Activated CD8-positive, alpha-beta T cell treated with anti-CD3 and anti-CD28 coated beads for 36 hours (primary cell): ENCODE measurements at places on chromosomes 6 and 20. TPM values are rescaled to one million over a fixed set of nuclear protein-coding genes. Genes with fewer than 3 reads are reported as not detected.

Gene RIPPLY2
- not detected for total RNA-seq

GRCh38 chr6:121571455-121571854 is 136.0 kb downstream of the GJA1 start:
- DNase-seq = no peak

DNA sequence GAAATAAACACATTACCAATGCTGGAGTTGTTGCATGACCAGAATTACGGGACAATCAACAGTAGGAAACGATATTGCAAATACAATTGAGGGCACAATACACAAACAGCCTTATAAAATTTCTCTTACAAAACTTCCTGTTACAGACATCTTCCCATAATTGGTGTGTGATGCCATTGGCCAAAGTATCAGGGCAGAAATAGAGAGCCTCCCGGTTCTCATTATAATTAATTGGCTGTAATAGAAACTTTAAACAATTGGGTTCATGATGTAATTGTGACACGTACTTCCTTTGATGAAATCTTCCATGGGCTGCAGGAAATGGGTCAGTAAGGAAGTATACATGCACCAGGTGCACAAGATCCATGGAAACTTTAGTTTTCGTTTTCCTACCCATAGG is 40.3 kb upstream of the RALGAPA2 start:
- DNase-seq = no peak

DNA sequence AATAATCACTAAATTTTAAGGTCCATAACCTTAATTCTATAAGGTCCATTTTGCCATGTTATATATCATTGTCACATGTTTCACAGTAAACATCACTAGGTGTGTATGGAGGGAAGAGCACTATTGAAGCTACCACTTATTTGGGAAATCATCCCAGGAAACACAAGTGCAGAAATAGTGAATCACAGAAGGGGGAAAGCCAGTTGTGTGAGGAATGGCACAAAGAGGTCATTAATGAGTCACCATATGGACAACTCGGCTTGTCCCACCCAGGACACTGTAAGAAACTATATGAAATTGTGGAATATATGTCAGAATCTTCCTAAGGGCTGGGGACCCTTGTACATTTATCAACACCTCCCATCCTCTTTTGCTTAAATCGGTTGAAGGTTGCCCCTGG is 13.7 kb downstream of the BTN3A1 start:
- no peak for DNase-seq

DNA sequence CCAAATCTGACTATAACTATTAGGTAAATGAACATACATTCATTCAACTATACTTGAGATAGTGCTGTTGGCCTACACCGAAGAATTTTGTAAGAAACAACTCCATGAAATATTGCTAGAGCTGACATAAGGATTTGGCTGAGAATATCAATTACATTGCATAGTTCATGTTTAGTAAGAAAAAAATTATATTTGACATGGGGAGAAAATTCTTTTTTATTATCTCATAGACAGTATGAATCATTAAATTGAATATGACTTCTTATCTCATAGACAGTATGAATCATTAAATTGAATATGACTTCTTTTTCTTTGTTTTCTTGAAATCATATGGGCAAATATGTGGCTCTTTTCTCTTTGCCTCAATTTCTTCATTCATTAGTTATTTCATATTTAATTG is 212.3 kb upstream of the HSF2 start:
- no peak for DNase-seq

DNA sequence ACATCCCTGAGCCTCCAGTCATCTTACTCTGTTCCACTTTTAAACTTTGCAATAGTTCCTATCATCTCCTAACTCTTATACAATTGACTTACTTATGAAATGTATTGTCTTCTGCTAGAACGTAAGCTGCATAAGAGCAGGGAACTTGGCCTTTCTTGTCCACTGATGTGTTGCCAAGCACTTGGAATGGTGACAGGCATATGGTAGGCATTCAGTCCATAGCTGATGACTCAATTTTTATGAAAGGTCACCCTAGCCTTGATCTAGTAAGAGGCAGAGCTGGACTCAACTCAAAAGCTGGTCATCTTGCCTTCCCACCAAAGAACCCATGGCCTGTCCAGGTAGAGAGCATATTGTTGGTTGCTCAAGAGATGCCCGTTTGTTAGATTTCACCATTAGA is 82.4 kb upstream of the FAM184A start:
- DNase-seq = no peak

DNA sequence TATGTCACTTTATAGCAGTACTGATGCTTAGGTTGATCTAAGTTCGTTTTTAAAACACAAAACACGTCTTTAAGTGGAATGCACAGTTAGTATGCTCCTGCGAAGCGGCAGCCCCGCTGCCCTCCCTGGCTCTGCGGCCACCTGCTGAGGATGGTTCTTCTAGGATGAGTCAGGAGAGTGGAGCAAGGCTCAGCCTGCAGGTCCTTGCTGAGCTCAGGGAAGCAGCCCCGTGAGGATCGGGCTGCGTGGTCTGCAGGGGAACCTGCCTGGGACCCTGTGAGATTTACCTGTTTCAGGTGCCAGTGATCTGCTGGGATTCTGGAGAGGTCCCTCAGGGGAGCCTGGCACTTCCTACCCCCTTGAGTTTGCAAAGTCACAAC is 57.5 kb downstream of the SYNJ2 start:
- no peak for DNase-seq

Gene TSPO2
- not detected for total RNA-seq

Gene SLA2
- 53.5 TPM for total RNA-seq

Gene SIRPD
- total RNA-seq = not detected

Gene TMEM181
- total RNA-seq = 10.0 TPM

DNA sequence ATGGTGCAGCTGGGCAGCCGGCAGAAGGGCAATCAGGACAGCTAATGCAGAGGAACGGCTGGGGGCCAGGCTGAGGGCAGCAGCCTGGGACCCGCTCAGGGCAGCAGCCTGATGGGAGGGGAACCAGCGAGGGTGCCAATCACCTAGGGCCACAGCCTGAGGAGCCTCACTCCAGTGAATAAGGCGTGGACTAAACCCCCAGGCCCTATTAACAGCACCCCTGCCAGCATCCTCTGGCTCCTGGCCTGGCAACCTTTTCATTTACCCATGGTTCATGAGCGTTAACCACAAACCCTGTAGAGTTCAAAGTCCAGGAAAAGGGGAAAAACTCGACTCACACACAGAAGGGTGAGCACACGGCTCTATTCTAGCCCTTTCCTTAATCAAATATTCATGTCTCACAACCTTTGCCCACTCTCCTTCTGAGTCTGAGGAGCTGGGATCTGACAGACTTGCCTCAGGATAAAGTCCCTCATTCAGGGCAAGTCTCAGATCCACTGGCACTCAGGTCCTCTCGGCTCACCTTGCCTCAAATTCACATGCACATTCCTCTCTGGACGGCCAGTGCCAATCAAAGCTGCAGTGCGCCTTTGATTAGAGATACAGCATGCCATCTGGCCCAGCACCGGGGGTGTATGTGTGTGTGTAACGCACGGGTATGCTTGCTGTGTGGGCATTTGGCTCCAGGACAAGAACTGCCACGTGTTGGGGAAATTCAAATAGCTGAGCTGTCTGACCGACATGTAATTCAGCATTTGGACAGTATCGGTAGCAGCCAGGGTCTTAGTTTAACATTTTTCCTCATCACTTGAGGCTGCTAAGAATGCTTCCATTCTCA is 86.9 kb upstream of the TRAF3IP2 start:
- DNase-seq = no peak

DNA sequence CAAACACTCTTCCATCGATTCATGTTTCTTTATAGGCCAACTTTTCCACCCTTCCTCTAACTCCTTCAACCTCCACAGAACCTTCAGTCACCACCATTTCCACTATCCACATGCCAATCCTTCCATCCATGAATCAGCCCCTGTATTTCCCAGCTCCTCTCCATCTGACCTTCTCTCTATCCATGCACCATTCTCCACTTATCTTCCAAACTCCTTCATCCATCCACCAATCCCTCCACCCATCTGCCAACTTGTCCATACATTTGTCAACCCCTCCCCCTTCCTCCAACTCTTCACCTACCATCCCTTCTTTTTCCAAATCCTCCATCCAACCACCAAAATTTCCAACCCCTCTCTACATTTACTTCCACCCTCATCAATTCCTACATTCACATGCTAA is 49.9 kb downstream of the MAFB start:
- DNase-seq = no peak

DNA sequence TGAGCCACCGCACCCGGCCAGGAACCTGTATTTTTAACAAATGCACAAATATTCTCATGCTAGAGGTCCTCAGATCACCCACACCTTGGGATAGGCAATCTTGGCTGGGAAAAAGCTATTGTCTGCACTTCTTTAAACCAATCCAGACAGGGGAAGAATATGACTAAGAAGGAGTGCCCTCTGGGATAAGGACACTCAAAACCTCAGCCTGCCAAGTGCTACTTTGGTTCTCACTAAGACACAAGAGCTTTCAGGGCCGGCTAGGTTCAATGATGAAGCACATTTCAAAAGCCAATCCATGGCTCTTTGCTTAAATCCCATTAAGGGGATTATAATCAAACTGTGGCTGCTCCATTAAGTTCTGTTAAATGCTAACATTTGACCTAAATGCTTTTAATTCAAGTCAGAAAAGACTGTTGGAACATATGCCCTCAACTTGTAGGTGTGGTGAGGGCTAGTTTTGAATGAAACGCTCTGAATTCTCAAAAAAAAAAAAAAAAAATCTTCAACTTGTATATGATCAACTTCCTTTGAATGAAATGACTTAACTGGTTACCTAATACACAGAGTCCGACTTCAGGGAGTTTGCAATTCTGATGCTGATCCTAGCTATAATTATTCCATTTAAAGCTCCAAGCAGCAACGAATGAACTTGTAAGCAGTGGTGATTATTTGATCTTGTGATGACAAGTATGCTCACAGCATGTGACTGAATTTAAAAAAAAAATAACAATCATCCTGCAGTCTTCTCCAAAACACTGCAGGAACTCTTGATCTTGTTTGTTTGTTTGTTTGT is 56.6 kb downstream of the SLC23A2 start:
- no peak for DNase-seq

- DNase-seq = no peak
These were observed 9.1 kb downstream of the GOPC start for GRCh38 chr6:117592983-117593759.

Gene SYNDIG1
- not detected for total RNA-seq

- no peak for DNase-seq
These were observed 1.7 kb downstream of the AFDN start for GRCh38 chr6:167828325-167828956.

Gene RNF182
- total RNA-seq = not detected

GRCh38 chr6:28607990-28608389 is 82.3 kb downstream of the GPX5 start:
- DNase-seq = no peak

- no peak for DNase-seq
These were observed 16.0 kb downstream of the FOXP4 start for GRCh38 chr6:41561931-41562911.

GRCh38 chr6:109194880-109195279 is 99.6 kb downstream of the CEP57L1 start:
- no peak for DNase-seq

DNA sequence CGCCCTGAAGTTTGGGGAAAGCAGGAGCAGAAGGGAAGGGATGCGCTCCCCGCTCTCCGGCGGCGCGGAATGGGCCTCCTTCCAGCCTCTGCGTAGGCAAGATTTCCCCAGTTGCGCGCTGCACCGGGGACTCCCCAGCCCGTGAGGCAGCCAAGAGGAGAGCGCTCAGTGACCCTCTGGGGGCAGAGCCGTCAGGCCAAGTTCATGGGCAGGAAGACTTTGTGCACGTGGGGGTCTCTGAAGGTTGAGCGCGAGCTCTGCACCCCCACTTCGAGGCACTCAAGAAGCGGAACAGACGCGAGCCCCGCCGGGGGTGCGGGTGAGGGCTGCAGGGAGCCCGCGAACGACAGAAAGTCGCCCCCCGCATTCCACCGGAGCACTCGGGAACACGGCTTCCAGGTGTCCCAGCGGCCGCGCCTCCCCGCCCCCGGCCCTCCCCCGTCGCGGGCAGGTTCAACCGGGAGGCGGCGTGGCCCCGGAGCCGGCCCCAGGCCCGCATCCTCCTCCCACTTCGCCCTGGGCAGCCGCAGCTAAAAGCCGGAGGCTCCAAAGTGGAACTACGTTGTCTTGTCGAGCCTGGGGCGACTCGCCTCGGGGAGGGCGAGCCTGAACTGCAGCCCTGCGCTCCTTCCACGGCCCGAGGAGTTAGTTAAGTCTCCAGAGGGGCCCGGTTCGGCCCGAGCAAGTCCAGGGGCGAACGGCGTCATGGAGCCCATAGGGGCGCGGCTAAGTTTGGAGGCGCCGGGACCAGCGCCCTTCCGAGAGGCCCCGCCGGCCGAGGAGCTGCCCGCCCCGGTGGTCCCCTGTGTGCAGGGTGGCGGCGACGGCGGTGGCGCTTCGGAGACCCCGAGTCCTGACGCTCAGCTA is at the start of gene PPP1R3G:
Gene PPP1R3G, plus strand, starts transcription at position 561 of the 867 bp plus-strand sequence. Its CDS starts 145 bp downstream, at position 706.
- peak; percentile 35 for DNase-seq

DNA sequence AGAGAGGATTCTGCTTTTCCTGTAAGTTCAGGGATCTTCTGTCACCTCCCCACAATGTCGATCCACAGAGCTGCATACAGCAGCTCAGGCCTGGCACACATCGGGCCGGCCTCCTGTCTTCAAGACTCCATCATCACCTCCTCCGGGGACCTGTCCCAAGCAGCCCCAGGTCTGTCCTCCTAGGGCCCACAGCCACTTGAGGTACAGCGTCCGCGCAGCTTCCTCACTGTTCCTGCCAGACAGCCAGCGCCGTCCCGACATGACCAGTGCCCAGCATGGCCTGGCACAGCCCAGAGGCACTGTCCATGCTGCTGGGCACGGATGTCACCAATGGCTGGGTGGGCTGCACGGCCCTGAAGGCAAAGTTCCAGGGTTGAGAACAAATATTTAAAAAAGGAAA is 101.6 kb downstream of the DLL1 start:
- DNase-seq = no peak

Gene ABHD16B
- total RNA-seq = not detected

Gene TRIM38
- total RNA-seq = 8.0 TPM

- DNase-seq = no peak
These were observed 52.9 kb upstream of the GPR31 start for GRCh38 chr6:167210375-167211294.

Gene DUSP15
- total RNA-seq = not detected

GRCh38 chr6:138560130-138560860 is 61.0 kb upstream of the NHSL1 start:
- no peak for DNase-seq

Gene ZBTB46
- 0.38 TPM for total RNA-seq

Gene MMP24
- total RNA-seq = not detected

Gene SNTA1
- 5.6 TPM for total RNA-seq

Gene ZC3H12D
- total RNA-seq = 39.0 TPM

GRCh38 chr6:67496191-67496590 is 1138.9 kb upstream of the ADGRB3 start:
- DNase-seq = no peak
